Stimulated activated CD8-positive, alpha-beta memory T cell treated with anti-CD3 and anti-CD28 coated beads, Interleukin-15, amount 100 ng/mL, for 48 hours (primary cell): ENCODE measurements at places on chromosomes 4 and X.
A peak's percentile ranks its signal among the peaks of the same experiment; 100 is the strongest.

DNA sequence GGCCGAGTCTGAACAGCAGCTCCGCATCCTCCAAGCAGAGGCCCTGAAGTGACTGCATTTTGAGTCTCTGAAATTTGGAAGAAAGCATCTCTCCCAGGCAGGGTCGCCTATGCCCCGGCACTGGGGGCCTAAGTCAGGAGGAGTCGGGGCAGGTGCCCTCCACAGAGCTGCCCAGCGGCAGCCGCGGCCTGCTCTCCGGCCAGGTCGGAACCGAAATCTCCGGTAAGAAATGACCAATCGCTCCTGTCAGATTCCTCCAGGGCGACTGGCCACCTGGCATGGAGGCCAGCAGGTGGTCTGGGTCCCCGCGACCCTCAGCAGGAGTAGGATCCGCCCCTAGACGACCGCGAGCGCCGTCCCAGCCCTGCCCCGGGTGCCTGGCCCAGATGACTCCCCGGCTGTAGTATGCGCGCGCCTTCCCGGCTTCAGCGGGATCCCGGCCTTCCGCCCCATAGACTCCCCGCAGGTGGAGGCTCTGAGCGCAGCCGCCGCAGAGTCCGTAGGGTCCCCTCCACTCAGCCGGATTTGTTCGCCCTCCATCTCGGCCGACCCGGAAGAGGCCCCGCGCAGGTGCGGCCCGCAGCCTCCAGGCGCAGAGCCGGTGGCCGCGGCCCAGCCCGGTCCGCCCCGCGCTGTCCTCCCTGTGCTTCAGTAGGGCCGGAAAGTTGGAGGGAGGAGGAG lies 1.5 kb downstream of the NKX1-1 start:
- no peak for DNase-seq

DNA sequence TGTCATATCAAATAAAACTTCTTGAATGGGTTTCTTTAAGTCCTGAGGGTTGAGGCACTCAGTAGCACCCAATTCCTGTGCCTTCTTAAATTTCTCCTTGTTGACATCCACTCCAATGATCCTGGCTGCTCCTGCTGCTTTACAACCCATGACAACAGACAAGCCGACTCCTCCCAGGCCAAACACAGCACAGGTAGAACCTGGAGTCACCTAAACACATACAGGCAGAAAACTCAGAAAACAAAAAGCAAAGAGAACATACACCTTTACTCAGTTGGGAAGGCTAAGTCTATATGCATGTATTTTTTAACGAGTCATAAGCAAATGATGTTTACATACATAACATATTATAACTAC lies 10.3 kb downstream of the ADH6 start:
- DNase-seq = no peak

DNA sequence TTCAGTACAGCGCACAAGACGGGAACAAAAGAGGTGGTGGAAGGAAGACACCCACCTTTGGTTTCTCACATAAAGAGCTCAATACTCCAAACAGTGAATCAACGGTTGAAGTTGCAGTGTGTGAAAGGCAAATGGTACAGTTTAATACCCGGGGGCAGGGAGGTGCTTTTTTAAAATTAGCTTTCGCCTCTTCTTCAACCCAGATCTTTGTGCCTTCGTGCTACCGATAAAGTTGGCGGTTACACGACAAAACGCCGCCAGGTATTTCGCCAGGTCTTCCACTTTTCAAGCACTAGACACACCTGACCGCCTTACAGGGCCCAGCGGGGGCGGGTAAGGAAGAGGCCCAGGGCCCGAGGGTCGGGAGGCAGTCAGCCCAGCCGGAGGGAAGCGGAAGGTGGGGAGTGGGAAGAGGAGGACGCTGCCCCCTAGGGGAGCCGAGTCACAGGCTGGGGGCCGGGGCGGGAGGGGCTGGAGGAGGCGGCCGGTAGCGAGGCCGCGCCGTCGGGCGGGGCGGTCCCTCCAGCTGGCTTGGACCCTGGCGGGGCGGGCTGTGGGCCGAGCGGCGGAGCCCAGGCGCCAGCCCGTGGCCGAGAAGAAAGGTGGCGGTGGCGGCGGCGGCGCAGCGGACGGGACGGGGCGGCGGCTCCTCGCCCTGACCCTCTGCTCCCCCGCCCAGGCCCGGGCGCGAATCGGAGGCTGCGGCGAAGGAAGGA lies 16.0 kb downstream of the UTP3 start:
- peak; percentile 31 for DNase-seq

- no peak for DNase-seq
Observed at GRCh38 chrX:101462892-101463291, 22.4 kb upstream of the ARMCX4 start.

DNA sequence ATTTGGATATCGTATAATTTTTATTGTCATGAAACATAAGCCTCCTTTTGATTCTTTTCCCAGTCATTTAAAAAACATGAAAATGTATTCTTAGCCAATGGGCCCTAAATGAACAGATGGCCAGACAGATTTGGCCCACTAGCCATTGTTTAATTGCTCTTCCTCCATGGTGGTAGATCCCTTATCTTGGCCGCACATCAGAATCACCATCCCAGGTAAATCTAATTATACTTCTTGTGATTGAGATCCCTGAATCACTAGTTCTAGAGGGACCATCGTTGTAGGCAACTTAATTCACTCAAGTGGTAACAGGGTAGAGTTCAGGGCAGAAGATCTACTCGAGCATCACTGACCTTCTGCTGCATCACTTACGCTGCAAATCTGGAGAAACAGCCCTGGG lies 24.1 kb upstream of the VCX3A start:
- DNase-seq = no peak

DNA sequence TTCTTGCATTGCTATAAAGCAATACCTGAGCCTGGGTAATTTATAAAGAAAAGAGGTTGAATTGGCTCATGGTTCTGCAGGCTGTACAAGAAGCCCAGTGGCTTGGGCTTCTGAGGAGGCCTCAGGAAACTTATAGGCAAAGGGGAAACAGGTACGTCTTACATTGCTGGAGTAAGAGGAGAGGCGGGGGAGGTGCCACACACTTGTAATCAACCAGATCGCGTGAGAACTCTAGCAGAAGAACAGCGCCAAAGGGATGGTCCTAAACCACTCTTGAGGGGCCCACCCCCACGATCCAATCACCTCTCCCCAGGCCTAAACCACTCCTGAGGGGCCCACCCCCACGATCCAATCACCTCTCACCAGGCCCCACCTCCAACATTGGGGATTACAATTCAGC lies 50.6 kb upstream of the SHOX start:
- no peak for DNase-seq

- no peak for DNase-seq
Observed at GRCh38 chr4:73066928-73067327, 2.6 kb downstream of the COX18 start.

DNA sequence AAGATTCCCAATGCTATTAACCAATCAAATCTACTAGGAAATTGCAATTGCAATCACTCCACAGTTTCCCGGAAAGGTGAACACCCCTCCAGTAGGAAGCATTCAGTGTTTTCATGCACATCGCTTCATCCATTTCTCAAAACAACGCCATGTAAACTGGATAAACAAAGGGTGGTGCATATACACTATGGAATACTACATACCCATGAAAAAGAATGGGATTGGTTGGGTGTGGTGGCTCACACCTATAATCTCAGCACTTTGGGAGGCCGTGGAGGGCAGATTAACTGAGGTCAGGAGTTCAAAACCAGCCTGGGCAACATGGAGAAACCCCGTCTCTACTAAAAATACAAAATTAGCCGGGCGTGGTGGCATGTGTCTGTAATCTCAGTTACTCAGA lies 29.1 kb downstream of the DHRSX start:
- DNase-seq = no peak

DNA sequence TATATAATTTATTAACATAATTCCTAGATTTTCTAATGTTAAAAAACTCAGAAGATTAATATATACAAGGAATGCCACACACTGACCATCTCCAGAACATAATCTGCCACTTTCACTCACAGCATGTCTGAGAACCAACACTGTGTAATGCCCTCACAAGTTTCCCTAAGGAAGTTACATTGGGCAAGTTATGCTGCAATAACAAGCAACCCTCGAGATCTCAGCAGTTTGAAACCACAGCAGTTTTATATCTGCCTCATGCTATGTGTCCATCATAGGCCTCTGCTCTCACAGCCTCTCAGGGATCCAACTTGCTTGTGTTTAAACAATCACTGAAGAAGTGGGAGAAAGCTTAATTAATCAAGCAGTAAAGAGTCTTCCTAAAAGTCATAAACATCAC lies 250.0 kb upstream of the SLC7A11 start:
- DNase-seq = no peak

GRCh38 chrX:150605603-150606002 lies 37.2 kb downstream of the MTM1 start:
- no peak for DNase-seq

DNA sequence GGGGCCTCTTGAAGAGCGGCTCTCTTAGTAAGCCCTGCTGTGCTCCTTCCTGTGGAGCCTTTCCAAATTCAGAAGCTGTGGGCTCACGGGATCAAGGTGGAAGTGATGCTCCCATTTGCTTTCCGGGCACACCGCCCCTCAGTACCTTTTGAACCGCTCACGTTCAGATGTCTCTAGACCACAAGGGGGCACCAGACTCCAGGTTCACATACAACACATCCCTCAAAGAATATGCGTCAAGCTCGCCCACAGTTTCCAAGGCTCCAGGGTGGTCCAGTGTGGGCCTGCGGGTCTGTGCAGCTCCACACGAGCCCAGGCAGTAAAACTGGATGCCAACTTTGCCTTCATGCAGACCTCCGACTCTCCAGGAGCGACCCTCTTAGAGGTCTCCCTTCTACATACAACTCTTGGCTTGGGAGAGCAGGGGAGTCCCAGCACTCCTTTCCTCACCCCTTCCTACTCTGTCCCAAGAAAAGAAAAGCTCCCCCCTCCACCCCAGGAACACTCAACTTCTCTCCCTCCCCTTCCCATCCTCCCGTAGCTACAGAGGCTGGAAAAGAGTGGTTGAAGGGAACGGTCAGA lies 11.0 kb downstream of the SUPT20HL1 start:
- peak; percentile 18 for DNase-seq

DNA sequence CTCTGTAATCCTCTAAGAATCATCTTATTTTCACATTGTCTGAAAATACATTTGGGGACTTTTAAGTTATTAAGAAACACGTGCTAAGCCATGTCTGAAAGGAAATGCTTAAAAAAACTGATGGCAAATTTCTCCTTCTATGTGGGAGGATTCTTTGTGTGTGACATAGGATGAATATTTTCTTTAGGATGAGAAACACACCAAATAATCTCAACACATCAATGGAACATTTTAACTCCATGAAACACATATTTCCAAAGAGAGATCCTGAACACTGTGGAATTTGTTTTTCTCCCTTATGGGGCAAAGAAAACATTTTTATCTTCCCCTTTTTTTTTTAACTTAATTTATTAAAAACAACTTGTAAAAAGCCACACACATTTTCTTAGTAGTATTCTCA lies 153.8 kb upstream of the ANKRD50 start:
- DNase-seq = no peak

- no peak for DNase-seq
Observed at GRCh38 chr4:74891037-74891436, 41.9 kb upstream of the PARM1 start.
